ENCODE measurements at places on chromosomes 2 and 18.

GRCh38 chr2:15271941-15272542 lies 289.1 kb downstream of the NBAS start:
- no peak for DNase-seq

DNA sequence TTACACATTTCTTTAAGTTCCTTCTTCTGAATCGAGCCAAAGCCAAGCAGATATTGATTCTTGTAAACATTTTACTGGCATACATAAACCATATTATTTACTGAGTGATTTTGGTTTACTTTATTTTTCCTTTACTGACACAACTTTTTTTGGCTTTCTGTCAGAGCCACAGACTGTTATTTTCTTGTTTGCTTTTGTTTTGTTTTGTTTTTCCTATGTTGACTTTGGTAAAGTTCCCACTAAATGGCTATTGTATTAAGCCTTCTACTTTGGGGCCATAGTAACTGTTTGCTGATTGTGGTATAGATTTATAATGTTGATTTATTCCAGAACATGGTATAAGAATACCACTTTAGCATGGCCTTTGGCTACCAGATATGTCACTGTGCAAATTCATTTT lies 419.4 kb downstream of the DCDC2C start:
- DNase-seq, result no peak

GRCh38 chr18:32906506-32907310 lies 133.9 kb upstream of the KLHL14 start:
- DNase-seq, result no peak

DNA sequence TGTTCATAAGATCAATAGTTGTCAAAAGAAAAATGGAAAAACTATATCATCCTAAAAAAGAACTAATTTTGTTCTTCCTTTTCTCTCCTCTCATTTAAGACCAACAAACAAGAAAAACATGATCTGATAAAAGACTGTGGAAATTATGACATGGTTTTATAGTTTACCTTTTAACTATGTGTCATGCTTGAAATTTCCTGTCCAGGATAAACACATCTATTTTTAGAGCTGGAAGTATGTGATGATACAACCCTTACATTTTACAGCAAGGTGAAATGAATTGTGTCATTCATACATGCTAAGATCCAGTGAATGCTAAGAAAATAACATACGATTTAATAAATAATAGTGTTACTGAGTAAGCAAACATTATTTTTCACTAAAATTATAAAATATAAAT lies 89.9 kb downstream of the GULP1 start:
- DNase-seq, result no peak

- no peak for DNase-seq
Observed at GRCh38 chr2:217521820-217522219, 481.0 kb downstream of the TNS1 start.

- no peak for DNase-seq
Observed at GRCh38 chr2:80361904-80362303, 57.4 kb upstream of the LRRTM1 start.

GRCh38 chr18:45275367-45276113 lies 339.7 kb upstream of the SLC14A2 start:
- DNase-seq, result no peak

GRCh38 chr18:78903436-78904178 lies 76.0 kb upstream of the SALL3 start:
- no peak for DNase-seq

Data from right kidney (tissue), 9 donors.